ENCODE measurements at places on chromosomes 12 and 14.

DNA sequence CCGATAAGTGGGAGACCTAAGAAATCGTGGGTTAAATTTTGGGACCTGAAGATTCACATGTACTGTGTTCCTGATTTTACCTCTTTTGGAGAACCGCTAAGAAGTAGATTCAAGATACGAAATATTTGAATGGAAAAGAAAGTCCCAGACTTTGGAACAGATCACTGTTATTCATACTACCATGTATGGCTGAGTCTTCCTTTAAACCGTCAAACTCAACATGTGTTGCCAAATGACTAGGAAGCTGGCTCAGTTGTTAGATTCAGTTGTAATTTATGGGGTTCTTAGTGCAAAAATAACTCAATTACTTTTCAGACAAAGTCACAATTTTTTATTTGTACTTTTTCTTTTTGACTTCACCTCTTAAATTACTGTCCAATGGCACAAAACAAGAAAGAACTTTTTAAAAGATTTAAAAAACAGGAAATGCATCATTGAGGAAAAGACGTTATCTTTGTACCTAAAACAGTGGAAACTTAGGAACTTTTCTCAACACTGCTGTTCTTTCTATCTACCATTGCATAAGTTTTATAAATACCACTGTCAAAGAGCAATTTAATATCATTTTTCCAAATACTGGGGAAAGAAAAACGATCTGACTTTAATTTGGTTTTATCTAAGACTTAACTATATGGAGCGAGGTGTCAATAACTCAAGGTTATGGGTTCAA lies 15.7 kb downstream of the RERG start:
- DNase-seq: no peak

DNA sequence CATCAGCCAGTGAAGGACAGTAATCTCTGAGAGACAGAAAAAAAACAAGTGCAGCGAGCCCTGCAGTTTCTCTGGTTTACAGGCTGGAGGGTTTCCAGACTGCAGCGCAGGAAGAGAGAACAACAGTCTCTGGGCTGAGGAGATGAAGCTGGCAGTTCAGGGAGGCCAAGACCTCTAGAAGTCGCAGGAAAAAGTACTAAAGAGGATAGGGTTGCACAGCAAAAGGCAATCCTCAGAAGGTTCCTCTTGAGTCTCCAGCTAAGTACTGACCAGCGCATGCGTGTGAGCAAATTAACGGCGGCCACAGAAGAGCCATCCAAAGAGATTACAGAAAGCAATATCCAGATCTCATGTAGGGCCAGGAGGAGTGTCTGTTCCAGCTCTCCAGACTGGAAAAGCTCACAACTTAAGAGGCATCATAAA lies 12.2 kb upstream of the CCDC60 start:
- DNase-seq: no peak

- no peak for DNase-seq
Measured at GRCh38 chr12:87815771-87816585, 213.2 kb downstream of the C12orf50 start.

GRCh38 chr12:122790393-122791075 lies 16.2 kb downstream of the CCDC62 start:
- no peak for DNase-seq

DNA sequence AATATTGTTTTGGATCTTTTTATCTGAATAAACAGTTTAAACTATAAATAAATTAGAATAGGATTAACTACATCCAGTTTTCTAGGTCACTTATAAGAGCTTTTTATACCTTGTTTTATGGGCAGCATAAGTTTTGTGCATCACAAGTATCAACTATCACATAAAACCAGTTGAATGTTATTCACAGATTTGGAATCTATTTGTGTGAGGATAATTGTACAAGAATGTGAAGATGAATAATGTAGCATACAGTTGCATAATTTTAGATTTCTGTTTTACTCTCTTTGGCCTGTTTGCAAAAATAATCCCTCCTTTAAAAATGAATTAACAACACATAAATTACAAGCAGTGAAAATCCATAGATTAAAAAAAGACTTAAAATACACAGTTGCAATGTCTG lies 88.8 kb downstream of the SCFD1 start:
- DNase-seq: no peak

DNA sequence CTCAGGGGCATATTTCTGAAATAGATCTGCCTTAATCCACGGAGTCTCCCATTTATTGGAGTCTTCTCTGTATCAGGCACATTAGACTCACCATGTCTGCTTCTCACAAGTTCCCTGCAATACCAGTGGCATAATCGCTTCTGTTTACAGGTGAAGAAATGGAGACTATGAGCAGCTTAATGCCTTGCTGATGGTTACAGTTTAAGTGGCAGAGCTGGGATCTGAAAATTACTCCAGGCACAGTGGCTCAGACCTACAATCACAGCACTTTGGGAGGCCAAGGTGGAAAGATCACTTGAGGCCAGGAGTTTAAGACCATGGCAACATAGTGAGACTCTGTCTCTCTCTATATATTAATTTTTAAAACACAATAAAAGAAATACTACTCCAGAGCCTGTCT lies 7.3 kb upstream of the RIC8B start:
- DNase-seq: no peak

DNA sequence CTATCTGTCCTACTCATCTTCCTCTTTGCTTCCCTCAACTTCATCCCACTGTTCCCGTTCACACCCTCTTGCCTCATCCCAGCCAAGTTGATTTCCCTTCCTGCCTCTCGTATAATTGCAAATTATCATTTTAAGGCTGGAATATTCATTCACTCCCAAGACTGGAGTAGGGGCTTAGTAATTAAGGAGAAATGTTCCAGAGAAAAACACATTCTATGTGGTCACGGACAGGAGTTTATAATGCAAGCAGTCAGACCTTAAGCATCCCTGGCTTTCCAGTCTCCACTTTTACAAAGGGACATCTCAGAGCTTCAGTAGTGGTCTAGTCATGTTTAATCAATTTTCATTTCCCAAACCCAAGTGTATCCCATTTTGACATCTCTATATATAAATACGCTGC lies 54.9 kb downstream of the TMEM132D start:
- DNase-seq: no peak

DNA sequence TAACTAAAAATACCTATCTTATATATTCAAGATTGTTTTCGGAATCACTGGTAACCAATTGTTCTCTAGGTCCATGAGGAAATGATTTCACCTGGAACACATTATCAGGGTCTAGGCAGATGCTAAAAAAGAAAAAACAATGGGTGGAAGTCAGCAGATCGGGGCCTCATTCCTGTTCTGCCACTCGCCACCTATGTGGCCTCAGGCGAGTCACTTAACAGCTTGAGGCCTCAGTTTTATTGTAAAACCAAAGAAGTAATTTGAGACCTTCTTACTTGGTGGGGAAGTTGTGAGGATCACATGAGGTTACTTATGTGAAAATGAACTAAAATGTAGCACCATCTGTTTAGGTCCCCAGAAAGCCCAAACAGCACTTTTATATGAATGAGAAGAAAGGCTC lies 6.2 kb upstream of the RNASE10 start:
- DNase-seq: no peak

GRCh38 chr14:90828642-90829487 lies 12.6 kb upstream of the TTC7B start:
- DNase-seq: peak; percentile 40

DNA sequence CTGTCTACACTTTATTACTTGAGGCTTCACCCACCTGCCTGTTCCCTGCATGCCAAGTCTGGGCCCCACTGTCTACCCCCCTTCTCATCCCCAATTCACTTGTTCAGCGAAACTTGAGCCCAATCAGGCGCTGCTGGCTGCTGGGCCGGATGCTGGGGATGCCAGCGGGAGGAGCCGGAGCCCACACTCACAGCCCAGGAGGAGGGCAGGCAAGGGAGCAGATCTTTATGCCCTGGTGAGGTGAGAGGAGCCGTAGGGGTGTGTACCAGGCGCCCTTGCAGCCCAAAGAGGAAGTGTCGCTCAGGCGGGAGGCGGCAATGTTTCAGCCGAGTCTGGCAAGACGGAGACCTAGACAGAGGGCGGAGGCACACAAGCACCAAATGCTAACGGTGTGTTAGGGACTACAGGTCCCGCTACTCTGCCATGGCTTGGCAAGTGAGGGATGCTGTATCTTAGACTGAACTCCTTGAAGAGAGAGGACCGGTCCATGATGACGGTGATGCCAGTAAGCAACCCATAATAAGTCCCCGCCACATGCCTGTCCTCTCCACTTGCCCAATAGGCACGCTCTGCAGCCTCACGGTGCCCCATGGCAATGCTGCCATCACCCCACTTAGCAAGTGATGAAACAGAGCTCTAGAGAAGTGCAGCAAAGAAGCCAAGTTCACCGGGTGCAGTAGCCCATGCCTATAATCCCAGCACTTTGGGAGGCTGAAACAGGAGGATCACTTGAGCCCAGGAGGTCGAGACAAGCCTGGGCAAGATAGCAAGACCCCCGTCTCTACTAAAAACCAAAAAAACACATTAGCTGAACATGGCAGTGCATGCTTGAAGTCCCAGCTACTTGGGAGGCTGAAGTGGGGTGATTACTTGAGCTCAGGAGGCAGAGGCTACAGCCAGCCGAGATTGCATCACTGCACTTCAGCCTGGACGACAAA lies 41.6 kb downstream of the LRRC74A start:
- DNase-seq: no peak

DNA sequence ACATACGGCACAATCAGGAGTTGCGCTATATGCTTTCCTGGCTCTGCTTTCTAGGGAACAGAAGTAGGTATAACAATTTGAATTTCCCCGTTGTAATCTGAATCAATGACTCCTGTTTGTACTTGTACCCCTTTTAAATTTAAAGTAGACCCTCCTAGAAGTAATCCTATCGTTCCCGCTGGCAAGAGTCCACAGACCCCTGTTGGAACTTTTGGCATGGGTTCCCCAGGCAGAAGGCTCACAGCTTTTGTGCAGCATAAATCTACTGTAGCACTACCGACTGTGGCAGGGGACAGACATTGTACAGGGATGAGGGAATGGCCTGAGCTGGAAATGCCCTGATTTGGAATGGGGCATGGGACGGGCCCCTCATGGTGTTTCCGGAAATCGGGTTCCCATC lies 705.2 kb downstream of the LRFN5 start:
- no peak for DNase-seq

DNA sequence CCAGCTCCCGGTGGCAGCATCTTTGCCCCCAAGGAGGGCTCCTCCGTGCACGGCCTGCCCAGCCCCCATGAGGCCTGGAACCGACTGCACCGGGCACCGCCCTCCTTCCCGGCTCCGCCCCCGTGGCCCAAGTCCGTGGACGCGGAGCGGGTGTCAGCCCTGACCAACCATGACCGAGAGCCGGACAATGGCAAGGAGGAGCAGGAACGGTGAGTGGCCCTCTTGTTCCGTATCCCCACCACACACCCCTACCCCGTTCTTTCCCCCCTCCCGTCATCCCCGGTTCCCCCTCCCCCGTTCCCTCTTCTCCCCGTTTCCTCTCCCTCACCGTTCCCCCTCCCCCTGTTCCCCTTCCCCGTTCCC lies 28.3 kb downstream of the LRCOL1 start:
- DNase-seq: no peak

GRCh38 chr12:3105690-3106479 lies 28.7 kb downstream of the TSPAN9 start:
- DNase-seq: no peak

- no peak for DNase-seq
Measured at GRCh38 chr14:68366656-68367055, 426.2 kb downstream of the ZFP36L1 start.

DNA sequence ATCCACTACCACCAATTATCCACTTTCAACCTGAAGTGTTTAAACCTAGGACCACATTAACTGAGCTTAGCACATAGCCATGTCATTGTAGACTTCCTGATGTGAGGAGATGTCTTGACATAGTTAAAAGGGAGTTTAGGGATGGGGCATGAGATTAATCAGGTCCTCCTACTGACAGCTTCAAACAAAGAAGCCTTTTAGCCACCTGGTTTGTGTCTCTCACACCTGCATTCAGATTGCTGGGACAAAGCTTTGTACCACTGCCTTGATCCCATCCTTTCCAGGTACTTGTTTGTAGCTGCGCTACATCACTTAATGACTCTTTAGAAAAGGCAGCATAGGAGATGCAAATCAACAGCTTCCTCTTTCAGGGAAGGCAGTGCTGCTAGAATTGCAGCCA lies 340.7 kb upstream of the DDHD1 start:
- no peak for DNase-seq

- DNase-seq: no peak
Measured at GRCh38 chr14:32054536-32054935, 22.6 kb upstream of the ARHGAP5 start.

GRCh38 chr12:122123051-122123760 lies 44.6 kb downstream of the MLXIP start:
- DNase-seq: no peak

- no peak for DNase-seq
Measured at GRCh38 chr12:5581019-5581418, 149.1 kb downstream of the NTF3 start.

- DNase-seq: no peak
Measured at GRCh38 chr12:41019461-41019860, 168.7 kb upstream of the PDZRN4 start.

GRCh38 chr12:89663577-89664357 lies 44.9 kb downstream of the ATP2B1 start:
- no peak for DNase-seq

GRCh38 chr12:123043536-123044001 lies 63.1 kb downstream of the ARL6IP4 start:
- peak; percentile 88 for DNase-seq

DNA sequence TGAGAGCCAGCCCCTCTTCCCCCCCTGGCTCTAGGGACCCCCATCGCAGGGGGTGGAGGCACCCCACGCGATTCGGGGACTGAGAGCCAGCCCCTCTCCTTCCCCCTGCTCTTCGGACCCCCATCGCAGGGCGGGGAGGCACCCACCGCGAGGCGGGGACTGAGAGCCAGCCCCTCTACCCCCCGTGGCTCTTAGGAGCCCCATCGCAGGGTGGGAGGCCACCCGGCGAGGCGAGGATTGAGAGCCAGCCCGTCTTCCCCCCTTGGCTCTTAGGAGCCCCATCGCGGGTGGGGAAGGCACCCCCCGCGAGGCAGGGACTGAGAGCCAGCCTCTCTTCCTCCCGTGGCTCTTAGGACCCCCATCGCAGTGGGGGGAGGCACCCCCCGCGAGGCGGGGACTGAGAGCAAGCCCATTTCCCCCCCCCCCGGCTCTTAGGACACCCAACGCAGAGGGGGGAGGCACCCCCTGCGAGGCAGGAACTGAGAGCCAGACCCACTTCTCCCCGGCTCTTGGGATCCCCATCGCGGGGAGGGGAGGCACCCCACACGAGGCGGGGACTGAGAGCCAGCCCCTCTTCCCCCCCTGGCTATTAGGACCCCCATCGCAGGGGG lies 45.6 kb downstream of the DDX11 start:
- DNase-seq: no peak

DNA sequence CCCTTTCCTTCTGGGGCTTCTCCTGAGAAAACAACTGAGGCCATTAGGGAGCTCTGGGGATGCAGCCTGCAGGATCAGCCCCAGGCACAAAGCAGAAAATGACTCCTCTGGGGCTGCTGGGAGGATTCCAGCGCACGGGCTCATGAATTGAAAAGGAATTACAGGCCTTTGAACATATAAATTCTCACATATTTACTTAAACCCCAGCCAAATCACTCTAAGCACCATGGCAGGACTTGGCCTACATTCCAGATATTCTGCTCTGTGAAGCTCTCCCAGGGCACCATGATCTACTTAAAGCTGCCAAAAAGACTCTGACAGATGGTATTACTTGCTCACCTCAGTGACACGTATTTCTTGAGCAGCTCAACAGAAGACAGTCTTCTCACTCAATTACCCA lies 87.2 kb downstream of the ZFC3H1 start:
- no peak for DNase-seq

Measured in mucosa of descending colon (tissue), 3 donors.